ENCODE measurements at places on chromosomes 12 and 14.

- DNase-seq, result no peak
Measured at GRCh38 chr14:105168979-105169507, 467 bp upstream of the JAG2 start.

DNA sequence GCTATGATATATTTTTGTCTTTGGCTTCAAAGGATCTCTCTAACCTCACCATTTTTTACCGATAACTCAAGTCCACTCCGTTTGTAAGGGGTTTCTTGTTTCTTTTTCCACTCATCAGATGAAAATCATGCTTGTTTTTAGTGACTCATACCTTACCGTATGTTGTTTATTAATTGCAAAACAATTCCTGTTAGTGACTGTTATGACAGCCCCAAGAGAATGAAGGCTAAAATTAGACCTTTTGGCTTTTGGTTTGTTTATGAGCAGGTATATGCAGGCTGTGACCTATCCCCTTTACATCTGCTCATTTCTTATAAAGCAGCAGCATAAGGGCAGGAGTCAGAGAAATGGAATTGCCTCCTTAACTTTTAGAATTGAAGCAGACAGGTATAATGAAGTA, 319.8 kb downstream of the CEP128 start:
- DNase-seq, result no peak

DNA sequence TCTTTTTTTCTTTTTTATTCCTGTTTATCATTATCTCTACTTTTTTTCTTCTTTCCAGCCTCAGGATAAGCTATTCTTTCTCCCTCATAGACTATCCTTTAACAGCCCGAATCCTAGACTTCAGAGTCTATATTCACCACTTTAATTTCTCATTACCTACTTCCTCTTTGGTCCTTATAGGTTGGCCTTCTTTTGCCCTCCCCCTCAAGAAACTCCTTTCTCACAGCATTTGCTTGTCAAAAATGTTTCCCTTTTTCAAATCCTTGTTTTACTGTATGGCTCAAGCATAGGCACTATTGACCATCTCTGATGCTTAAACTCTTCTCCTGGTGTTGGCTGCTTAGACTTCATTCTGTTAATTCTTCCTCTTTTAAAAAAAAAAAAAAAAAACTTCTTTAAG, 52.5 kb downstream of the KIAA0586 start:
- DNase-seq, result no peak

DNA sequence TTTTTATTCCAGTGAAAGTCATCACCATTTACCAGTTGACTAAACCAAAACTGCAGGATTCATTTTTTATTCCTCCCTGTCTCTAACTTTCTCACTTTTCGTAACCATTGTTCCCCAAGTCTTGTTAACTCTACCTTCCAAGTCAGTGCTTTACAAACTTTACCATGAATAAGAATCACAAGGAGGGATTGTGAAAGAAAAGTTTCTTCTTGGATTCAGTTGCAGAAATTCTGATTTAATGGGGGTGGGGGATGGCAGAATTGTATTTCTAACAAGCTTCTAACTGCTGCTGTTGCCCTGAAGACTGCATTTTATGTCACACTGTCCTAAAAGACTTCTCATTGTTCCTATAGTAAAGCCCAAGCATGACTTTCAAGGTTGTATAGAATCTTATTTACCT, 5.0 kb upstream of the RAB21 start:
- DNase-seq, result no peak

GRCh38 chr14:68562911-68563250, 230.0 kb downstream of the ZFP36L1 start:
- no peak for DNase-seq

- no peak for DNase-seq
Measured at GRCh38 chr12:46516238-46516932, 143.8 kb upstream of the SLC38A2 start.

- DNase-seq, result no peak
Measured at GRCh38 chr12:124432376-124432775, 135.0 kb downstream of the NCOR2 start.

DNA sequence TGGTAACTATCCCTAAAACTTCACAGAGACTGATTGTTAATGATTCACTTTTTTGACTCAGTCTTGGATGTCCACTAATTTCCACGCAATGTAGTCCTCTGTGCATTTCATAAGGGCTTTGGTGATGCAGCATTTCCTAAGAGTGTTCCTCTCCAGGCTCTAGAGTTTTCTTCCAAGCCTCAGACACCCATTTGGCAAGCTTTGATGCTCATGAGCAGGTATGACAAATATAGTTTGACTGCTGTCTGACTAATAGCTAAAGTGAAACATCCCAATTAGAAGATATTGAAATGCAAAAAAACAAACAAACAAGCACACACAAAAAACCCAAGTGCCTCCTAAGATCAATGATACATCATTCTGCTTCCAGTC, 1.5 kb upstream of the VAMP1 start:
- no peak for DNase-seq

- DNase-seq, result no peak
Measured at GRCh38 chr12:116604951-116605641, 45.9 kb downstream of the MAP1LC3B2 start.

DNA sequence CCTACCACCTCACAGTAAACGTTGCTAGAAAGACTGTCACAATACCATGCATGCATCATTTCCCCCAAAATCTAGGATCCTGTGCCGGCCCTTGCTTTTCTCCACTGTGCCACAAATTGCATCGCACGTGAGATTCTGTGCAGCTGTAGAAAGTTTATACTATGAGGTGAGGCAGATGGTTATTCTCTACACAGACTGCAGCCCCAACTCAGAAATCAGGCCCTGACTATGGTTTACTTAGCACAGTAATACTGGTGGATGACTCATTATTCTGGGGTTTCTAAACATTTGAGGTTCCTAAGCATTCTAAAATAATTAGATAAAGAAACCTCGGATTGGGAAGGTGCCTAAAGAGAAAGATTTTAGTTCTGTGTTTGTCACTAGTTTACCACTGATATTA, 163.8 kb upstream of the CCDC198 start:
- DNase-seq, result no peak

- DNase-seq, result no peak
Measured at GRCh38 chr12:97131220-97131981, 224.3 kb downstream of the NEDD1 start.

Measured in NCI-H2227 treated with DMSO at 0.1 percent for 48 hours (cell line).